ENCODE measurements at places on chromosomes 4 and X.

DNA sequence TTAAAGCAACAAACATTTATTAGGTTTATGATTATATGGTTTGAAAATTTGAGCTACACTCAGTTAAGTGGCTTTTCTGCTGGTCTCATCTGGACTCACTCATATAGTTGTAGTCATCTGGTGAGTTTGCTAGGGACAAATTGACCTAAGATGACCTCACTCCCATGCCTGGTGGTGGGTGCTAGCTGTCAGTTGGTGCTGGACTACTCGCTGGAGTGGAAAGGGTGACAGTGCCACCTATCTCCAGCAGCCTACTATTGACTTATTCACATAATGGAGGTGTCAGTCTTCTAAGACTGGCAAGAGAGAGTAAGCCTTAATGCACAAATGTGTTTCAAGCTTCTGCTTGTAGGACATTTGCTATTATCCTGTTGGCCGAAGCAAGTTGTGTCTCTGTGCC is 88.2 kb downstream of the TASL start:
- DNase-seq: no peak

- DNase-seq: no peak
Measured at GRCh38 chr4:1518997-1519700, 112.9 kb upstream of the NKX1-1 start.

- DNase-seq: no peak
Measured at GRCh38 chr4:129336457-129337227, 240.7 kb downstream of the C4orf33 start.

GRCh38 chr4:40200875-40201801 is 4.3 kb downstream of the RHOH start:
- no peak for DNase-seq

DNA sequence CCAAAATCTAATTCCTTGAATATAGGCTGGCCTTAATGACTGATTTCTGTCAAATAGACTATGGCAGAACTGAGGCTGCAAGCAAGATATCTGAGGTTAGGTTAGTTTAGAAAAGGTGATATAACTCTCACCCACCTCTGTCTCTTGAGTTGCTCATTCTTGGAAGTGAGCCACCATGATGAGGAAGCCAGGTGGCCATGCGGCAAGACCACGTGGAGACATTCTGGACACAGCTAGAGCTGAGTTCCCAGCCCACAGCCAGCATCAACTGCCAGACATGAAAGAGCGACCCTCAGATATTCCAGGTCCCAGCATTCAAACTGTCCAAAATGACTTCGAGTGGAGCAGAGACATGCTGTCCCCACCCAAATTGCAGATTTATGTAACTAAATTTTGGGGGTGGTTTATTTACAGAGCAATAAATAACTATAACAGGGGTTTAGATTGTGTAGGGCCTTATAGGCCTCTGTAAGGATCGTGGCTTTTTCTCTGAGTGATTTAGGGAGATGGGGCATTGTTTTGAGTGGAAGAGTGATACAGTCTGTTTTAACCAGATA is 33.7 kb downstream of the USP53 start:
- DNase-seq: no peak

- no peak for DNase-seq
Measured at GRCh38 chrX:11530621-11531020, 135.1 kb downstream of the ARHGAP6 start.

GRCh38 chr4:22462688-22463087 is 53.2 kb downstream of the ADGRA3 start:
- DNase-seq: no peak

- no peak for DNase-seq
Measured at GRCh38 chrX:139831675-139832456, 101.0 kb downstream of the ATP11C start.

- no peak for DNase-seq
Measured at GRCh38 chrX:23981711-23982110, 45.3 kb downstream of the KLHL15 start.

DNA sequence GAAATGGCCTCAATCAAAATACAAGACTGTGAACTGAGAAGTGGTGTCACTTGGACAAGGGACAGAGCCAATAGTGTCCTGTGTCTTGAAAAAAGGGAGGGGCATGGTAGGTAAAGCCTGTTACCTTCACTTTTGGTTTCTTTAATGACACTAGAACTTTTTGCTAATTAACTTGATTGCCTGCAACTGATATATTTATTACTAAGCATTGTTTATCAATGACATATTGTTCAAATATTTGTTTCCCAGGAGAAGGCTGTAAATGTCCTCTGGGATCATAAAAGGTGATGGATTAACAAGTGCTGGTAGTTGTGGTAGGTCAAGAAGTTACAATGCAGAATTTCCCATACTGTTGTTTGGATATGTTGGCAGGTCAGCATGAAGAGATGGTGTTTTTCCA is 93.8 kb upstream of the SCML1 start:
- no peak for DNase-seq

DNA sequence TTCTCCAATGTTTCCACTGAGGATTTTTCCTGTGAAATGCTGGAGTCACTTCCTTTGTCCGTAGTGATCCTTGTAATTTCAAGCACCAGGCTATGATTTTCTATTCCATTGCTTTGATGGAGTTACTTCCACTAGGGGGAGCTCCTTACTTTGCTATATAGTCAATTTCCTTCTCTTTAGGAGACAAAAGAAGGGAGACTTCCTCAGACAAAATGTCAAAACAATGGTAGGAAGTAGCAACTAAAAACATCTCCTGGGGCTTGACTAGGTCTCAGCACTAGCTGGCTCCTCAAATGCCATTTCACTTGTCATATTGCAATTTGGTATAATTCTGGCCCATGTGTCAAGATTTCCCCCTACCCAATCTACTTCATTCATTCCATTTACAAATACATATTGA is 24.1 kb downstream of the ZCCHC12 start:
- DNase-seq: no peak

GRCh38 chr4:188171551-188171950 is 32.3 kb downstream of the TRIML1 start:
- DNase-seq: no peak

GRCh38 chr4:69984030-69984443 is 11.7 kb upstream of the STATH start:
- no peak for DNase-seq

- DNase-seq: no peak
Measured at GRCh38 chrX:74526764-74527163, 87.7 kb downstream of the RLIM start.

GRCh38 chr4:15336410-15337167 is 91.2 kb upstream of the C1QTNF7 start:
- no peak for DNase-seq

DNA sequence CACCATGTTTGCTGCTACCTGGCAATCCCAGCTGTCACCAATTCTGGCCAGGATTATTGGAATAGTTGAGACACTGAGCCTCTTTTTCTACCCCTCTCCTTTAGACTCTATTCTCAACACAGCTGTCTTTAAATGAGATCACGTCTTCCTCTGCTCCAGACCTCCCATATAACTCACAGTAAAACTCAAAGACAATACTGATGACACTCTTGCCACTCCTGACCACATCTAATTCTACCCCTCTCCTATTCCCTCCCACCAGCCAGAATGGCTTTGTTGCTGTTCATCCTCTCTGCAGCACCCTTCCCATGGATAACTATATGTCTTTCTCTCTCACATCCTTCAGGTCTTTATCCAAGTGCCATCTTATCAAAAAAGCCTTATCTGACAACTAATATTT is 188.6 kb upstream of the IL15 start:
- no peak for DNase-seq

DNA sequence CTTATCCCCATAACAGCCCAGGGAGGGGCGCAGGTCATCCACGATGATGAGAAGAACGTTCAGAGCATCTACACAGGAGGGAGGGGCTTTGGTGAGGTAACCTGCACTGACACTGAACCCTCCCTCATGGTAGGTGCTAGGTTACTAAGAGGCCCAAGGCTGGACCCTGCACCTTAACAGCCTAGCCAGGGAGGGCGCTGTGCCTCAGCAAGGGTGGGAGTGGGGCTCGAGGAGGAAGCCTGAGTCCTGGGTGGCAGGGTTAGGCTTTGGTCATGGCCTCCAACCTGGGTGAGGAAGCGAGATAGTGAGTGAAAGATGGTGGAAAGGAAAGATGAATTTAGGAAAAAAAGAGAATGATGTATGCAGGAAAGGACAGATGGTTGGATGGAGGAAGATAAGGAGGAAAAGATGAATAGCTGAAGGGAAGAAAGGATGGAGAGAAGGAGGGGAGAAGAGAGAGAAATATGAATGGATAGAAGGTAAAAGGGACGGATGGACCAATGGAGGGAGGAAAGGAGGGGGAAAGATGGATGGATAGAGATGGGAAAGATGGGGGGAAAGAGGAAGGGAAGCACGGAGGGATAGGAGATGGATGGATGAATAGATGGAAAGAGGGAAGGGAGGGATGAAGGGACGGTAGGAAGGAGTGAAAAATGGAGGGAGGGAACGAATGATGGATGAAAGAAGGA is 736 bp downstream of the IDS start:
- DNase-seq: no peak

DNA sequence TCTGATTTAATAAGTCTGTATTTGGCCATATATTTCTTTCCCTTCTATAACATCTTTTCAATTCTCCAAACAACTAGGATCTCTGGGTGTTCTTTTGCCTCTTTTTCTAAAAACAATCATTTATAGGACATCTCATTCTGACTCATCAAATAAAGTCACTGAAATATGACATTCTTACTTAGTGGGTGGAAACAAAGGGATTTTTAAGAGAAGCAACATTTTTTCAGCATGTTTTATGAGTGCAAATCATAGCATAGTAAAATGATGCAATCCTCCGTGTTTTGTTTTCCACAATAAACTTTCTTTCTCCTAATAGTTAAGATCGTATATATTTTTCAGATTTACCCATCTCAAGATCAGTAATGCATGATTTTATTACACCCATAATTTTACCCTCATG is 179.8 kb downstream of the SPCS3 start:
- no peak for DNase-seq

DNA sequence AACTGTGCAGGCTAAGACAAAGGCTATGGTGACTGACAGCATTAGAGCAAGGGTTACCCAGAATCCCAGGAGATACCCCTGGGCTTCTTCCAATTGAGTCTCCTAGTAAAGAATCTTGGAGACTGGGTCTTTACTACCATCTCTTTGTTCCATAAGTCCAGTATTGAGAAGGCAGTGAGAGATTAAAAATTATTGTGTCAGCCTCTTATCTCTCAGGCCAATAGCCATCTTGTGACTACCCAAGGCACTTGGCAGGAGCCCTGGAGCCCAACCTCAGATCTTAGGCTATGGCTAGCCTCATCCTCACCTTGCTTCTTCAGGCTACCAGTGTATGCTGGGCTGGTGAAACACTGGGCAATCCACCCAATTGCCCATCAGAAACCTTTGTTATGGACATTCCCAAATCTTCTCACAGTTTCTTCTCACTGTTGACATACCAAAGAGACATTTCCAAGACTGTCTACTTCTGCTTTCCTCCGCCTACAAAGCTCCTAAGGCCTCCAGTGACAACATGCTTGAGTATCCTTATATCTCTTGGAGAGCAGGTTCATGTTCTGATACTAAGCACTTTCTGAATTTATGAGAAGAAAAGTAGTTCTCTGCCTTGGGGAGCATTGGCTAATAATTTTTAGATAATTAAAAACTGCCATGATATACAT is 76.3 kb upstream of the STIM2 start:
- no peak for DNase-seq

DNA sequence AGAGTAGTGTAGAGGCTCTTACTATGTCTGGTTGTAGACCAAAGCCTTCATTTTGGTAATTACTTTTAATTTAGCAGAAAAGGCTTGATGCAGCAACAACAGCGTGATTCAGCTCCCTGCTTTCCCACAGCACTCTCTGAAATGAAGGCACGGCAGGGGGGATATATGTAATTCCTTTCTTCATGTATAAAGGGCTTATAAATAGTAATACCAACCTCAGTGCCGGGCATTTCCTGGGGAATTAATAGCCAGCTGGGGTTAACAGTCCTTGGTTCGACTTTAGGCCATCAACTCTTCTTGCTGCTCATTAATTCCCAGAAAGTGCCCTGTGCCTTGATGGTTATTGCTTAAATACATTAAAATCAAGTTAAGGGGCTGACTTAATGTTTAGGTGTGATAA is 669.0 kb downstream of the ZNF674 start:
- DNase-seq: no peak

DNA sequence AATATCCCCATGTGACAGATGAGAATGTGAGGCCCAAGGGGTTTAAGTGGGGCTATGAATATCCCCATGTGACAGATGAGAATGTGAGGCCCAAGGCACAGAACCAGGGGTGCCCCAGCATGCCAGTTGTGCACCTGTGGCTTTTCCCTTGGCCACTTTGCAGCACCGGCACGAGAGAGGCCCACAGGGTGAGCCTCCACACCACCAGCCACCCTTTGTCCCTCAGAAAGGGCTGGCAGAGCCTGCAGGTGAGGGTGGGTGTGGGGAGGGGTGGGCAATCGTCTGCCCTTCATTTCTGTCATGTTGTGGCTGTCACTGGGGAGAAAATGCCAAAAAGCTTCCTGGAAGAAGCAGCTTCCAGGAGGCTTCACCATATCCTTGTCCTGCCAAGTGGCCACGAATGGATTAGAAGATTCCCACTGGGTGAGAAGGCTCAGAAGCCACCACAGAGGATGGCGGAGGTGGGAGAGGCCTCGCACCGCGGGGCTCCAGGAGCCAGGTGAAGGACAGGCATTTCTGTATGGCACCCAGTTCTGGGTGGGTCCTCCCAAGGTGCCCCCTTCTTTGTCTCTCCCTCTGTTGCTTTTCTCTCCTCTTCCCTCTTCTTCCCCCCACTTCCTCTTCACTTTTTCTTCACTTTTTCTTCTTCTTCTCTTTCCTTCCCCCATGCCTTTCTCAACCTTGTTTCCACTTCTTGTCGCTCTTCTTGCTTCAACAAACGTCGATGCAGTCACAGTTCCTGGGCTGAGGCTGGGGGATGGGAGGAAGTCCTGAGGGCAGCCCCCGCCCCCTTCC is 469 bp upstream of the GPR78 start:
- no peak for DNase-seq

- DNase-seq: no peak
Measured at GRCh38 chr4:145521282-145521681, 39.6 kb downstream of the SMAD1 start.

GRCh38 chr4:107243141-107243781 is 207.1 kb upstream of the DKK2 start:
- no peak for DNase-seq

GRCh38 chr4:78517050-78517652 is 34.4 kb upstream of the ANXA3 start:
- DNase-seq: no peak

GRCh38 chrX:66601522-66601921 is 37.4 kb downstream of the EDA2R start:
- no peak for DNase-seq

- no peak for DNase-seq
Measured at GRCh38 chr4:96677499-96677898, 837.6 kb downstream of the PDHA2 start.

- no peak for DNase-seq
Measured at GRCh38 chrX:68431836-68432235, 1.5 kb downstream of the OPHN1 start.

GRCh38 chrX:153406011-153406410 is 4.9 kb upstream of the PNMA6E start:
- no peak for DNase-seq

- no peak for DNase-seq
Measured at GRCh38 chr4:172649143-172649542, 519.5 kb upstream of the GALNT7 start.

Data from nucleus accumbens (tissue), 56 donors.